ENCODE measurements at places on chromosomes 12 and 14. TPM values are rescaled to one million over a fixed set of nuclear protein-coding genes. Genes with fewer than 3 reads are reported as not detected.

GRCh38 chr14:63611078-63611477 is 30.6 kb downstream of the WDR89 start:
- DNase-seq = no peak

HCAR1 gene
- 0.06 TPM for total RNA-seq

DNA sequence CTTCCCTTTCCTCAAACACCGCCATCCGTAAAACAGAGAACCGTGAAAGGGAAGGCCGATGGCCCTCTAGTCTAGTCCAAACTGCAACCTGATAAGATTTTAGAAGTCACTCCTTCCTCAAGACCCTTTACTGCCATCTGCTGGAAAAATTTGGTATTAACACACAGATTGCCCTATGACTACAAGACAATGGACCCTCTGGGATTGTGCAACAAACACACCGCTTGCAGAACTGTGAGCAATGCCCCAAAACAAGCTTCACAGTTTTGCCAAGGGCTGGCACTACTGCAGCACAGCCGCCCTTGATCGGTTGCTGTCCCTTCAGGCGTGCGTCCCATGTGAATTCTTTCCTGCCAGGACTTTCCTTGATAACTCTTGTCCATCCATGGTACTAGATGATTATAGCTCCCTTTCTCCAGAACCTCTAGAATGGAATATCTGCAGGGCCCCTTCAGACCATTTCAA is 23.1 kb downstream of the LLPH start:
- no peak for DNase-seq

SYCP3 gene
- 0.28 TPM for total RNA-seq

LMNTD1 gene
- not detected for total RNA-seq

- DNase-seq = no peak
These were observed 868 bp downstream of the COX8C start for GRCh38 chr14:93347850-93348249.

- DNase-seq = peak; percentile 73
These were observed 3.8 kb upstream of the SIVA1 start for GRCh38 chr14:104749111-104749649.

DNA sequence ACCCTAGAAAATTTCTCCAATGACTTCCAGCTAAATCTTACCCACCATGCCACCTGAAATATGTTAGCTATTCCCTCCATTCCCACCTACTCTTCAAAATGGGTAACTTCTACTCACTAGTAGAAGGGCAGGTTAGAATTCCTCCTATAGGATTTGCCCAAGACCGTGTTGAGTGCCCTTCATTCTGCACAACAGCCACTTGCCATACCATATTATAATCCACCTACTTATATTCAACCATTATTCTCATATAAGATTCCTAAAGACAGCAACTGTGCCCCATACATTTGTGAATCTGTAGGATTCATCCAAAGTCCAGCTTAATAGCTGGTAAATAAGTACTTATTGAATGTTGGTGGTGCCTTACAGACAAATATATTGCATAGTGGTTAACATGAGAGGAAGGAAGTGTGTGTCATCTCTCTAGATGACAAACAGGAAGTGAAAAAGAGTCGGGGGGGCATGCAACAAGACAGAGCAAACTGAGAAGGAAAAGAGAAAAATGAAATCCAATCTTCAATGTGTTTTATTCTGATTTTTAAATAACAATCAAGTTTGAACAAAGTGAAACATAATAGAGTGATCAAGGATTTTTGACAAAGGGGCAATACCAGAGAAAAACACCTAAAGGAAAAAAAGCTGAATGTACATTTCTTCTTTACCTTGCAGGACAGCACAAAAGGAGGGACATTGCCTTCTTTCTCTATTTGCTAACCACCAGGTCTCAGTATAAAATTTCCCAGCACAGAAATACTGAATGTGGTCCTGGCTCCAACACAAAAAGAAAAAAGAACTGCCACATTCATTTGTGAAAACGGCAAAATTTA is 389.3 kb upstream of the USP15 start:
- no peak for DNase-seq

SMCO2 gene
- total RNA-seq = not detected

FITM1 gene
- 0.79 TPM for total RNA-seq

C12orf54 gene
- not detected for total RNA-seq

GRCh38 chr12:89856431-89856830 is 147.8 kb upstream of the ATP2B1 start:
- DNase-seq = no peak

TAS2R43 gene
- not detected for total RNA-seq

GRCh38 chr14:61632401-61632800 is 62.9 kb upstream of the HIF1A start:
- no peak for DNase-seq

SPX gene
- not detected for total RNA-seq

PPP1R3E gene
- 16.2 TPM for total RNA-seq

CHFR gene
- total RNA-seq = 65.9 TPM

GRCh38 chr12:130953771-130954543 is at the start of gene ADGRD1:
Gene ADGRD1 (plus strand): TSS chr12:130953907. CDS start chr12:130954466, 559 bp downstream.
- DNase-seq = no peak

GRCh38 chr14:81434230-81434629 is 34.1 kb upstream of the STON2 start:
- DNase-seq = no peak

DNA sequence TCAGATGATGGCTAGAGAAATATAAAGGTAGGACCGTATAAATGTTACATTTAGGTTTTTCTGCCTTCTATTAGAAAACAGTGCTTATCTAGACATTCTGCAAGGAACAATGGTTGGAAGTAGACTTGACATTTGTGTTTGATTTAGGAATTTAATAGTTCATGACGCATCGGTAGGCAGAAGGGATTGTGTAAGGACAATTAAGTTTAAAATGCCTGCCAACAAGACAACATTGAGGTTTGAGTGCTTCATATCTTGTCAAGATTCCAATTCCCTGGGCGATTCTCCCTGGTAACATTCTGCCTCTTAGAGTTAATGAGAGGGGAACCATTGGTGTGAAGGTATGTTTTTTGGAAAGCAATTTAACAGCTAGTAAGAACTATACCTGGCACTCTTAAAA is 186.8 kb upstream of the RBM19 start:
- no peak for DNase-seq

DNA sequence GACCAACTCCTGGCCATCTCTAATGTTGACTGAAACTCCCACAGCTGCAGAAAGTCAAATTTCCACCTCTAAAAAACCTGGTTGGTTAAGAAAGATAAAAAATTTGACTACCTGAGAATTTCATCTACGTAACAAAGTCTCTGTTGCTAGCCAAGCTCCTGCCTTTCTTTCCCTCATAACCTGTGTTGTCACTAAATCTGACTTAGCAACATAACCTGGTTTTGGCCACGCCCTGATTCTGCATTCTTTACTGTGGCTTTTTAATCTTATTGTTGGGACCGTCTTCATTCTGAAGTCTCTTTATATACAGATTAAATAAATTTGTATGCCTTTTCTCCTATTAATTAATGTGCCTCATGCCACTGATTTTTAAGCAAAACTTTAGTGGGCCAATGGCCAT is 16.1 kb upstream of the CD69 start:
- DNase-seq = no peak

Measured in mucosa of descending colon (tissue), 3 donors.